Activated CD8-positive, alpha-beta memory T cell treated with anti-CD3 and anti-CD28 coated beads, Interleukin-2, amount 10 ng/mL, durations not matched to agents 7 days and 5 days (primary cell): ENCODE measurements at places on chromosomes 5 and 9.

DNA sequence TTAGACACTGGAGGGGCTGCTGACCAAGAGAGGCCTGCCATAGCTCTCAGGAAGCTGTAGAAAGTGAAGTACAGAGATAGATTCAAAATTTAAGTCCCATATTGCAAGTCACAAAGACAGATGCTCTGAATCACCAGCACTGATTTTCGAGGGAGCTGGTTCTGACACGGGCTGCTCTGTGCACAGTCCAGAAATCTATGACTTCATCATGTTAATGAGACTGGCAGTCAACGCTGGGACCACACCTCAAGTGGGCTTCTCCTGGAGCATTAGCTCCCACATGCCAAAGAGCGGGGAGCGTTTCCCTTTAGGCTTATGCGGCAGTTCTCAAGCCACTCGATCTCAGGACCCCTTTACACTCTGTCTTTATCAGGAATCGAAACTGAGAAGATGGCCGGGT lies 34.2 kb upstream of the FAT2 start:
- no peak overlapping the region for H3K4me3 ChIP-seq
- no peaks in the 10 kb centered on the region for H3K4me1 ChIP-seq
- H3K27me3 ChIP-seq = peaks cover 12% of the 10 kb centered on the region
- no peak for DNase-seq

DNA sequence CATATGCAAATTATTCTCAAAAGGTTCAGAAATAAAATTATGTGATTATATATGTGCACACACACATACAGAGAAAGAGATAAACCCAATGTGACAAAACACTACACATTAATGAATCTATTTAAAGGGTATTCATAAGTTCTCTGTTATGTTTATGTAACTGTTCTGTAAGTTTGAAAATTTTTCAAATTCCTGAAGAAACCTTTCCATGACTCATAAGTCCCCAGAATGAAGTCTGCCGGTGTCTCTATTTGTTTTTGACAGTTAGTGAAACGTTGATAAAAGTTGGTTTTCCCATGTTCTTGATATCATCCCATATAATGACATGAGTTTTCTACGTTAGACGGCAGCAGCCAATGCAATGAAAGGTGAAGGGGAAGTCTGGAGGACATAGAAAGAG lies 199.5 kb upstream of the PUM3 start:
- peaks cover 4% of the 10 kb centered on the region for H3K27me3 ChIP-seq
- no peak overlapping the region for H3K4me3 ChIP-seq
- no peak for DNase-seq
- H3K27ac ChIP-seq = no peak overlapping the region
- no peaks in the 10 kb centered on the region for H3K36me3 ChIP-seq

DNA sequence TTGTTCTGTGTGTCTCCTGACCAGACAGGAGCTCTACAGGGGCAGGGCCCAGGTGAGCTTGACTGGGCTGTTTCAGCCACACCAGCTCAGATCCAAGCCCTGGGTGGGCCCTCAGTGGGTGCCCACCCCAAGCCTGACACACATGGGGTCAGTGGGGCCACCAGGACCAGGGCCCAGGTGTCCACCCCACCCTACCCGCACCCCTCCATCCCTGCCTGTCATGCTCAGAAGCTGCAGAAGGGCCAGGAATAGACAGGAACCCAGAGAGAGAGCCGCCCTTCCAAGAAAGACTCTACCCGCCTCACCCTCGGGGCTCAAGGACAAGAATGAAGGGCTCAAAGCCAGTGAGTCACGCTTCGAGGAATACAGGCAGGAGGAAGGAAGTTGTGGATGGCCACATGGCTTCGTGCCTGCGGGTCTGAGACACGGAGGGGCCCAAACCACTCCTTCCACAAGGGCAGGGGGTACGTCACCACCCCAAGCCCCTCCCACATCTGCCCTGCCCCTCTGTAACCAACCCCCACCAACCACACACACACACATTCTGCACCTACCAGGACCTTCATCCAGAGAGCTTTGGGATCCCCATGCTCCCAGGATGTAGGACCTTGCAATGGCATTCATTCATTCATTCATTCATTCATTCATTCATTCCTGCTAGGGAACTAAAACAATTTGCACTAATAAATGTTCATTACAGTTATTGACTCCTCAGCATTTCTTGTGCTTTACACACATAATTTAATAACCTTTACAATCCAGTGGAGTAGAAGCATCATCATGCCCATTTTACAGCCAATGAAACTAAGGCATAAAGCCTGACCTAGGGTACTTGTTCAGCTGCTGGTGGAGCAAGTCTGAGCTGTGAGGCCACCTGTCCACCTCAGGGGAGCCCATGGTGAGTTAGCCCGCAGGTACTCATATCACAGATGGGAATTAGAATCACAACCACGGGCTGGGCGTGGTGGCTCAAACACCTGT lies 55.9 kb upstream of the STXBP1 start:
- DNase-seq = peak; percentile 95
- no peaks in the 10 kb centered on the region for H3K27me3 ChIP-seq
- H3K4me1 ChIP-seq = peaks cover 79% of the 10 kb centered on the region
- H3K36me3 ChIP-seq = peaks cover 5% of the 10 kb centered on the region
- H3K27ac ChIP-seq = peak overlapping the region; percentile 93

- peaks cover 49% of the 10 kb centered on the region for H3K36me3 ChIP-seq
- no peaks in the 10 kb centered on the region for H3K27me3 ChIP-seq
- DNase-seq = peak; percentile 57
- H3K4me1 ChIP-seq = peaks cover 80% of the 10 kb centered on the region
- H3K27ac ChIP-seq = peak overlapping the region; percentile 90
Observed at GRCh38 chr5:39164529-39165402, 54.6 kb downstream of the FYB1 start.

DNA sequence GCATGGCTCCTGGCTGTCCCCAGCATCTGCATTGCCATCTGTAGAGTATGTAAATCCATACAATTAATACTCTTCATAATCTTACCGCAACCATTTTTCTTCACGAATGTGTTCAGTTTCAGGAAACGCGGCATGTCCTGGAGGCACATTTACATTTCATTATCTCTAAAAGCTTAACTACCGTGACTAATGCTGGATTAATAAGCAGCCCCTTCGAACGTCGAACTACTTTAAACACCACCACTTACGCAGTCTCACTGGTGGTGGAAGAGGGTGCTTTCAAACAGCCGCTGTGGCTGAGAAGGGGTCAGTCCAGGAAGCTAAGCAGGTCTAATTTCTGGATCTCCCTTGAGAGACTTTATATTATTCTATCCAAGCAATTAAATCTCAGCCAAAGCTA lies 85.6 kb downstream of the C5orf15 start:
- H3K4me3 ChIP-seq = no peak overlapping the region
- DNase-seq = no peak
- no peaks in the 10 kb centered on the region for H3K27me3 ChIP-seq
- no peak overlapping the region for H3K27ac ChIP-seq
- H3K36me3 ChIP-seq = no peaks in the 10 kb centered on the region

- H3K36me3 ChIP-seq = no peaks in the 10 kb centered on the region
- no peak for DNase-seq
- no peak overlapping the region for H3K27ac ChIP-seq
- H3K27me3 ChIP-seq = peaks cover 10% of the 10 kb centered on the region
- H3K4me1 ChIP-seq = peaks cover 7% of the 10 kb centered on the region
Observed at GRCh38 chr5:142314606-142315005, 10.2 kb downstream of the SPRY4 start.

GRCh38 chr5:135707302-135707701 lies 127.2 kb upstream of the SLC25A48 start:
- no peaks in the 10 kb centered on the region for H3K4me1 ChIP-seq
- H3K36me3 ChIP-seq = no peaks in the 10 kb centered on the region
- peaks cover 8% of the 10 kb centered on the region for H3K27me3 ChIP-seq
- no peak for DNase-seq
- H3K4me3 ChIP-seq = no peak overlapping the region
